ENCODE measurements at places on chromosomes 5 and 9.

DNA sequence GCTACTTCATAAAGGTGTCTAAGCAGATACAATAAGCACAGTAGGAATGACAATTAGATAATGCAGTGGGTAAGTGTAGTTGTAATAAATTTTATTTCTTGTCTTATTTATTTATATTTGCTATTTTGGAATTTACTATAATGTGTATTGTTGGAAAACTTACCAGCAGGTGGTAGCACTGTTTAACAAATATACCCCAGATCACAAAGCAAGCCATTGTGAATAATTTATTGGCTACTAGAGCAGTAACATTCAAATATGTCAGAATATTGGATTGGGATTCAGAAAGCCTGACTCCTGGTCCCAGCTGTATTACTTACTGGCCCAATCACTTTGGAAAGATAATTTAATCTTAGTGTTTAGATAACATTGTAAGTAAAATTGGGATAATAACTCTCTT lies 78.0 kb downstream of the ISOC1 start:
- DNase-seq, result no peak

GRCh38 chr9:2765250-2765880 lies 48.1 kb downstream of the KCNV2 start:
- no peak for DNase-seq

GRCh38 chr9:107464516-107464915 lies 25.1 kb downstream of the KLF4 start:
- no peak for DNase-seq

- DNase-seq, result no peak
Observed at GRCh38 chr5:68217528-68217927, 2.0 kb downstream of the PIK3R1 start.

- DNase-seq, result peak; percentile 55
Observed at GRCh38 chr5:126777257-126777974, 480 bp downstream of the LMNB1 start.

DNA sequence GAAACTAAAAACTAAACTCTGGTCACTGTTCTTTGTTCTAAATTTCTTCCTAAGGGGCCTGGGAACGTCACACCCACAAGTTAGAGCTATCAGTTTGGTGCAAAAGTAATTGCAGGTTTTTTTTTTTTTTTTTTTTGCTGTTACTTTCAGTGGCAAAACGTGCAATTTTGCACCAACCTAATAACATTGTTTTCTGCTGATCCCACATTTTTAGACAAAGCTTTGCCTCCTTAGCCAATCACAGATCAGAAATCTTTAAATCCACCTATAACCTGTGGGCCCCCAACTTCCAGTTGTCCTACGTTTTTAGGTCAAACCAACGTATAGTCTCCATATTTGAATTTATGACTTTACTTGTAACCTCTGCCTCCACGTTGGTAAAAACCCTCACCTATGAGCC lies 11.1 kb upstream of the MED10 start:
- DNase-seq, result no peak

GRCh38 chr9:89347651-89348050 lies 29.4 kb downstream of the SECISBP2 start:
- no peak for DNase-seq

GRCh38 chr9:90895786-90896185 lies 94.2 kb downstream of the SYK start:
- DNase-seq, result no peak

Measured in inflammatory macrophage (primary cell).